Mammary microvascular endothelial cell (primary cell): ENCODE measurements at places on chromosomes 3 and 15. TPM values are rescaled to one million over a fixed set of nuclear protein-coding genes. Genes with fewer than 3 reads are reported as not detected.

The DGKG gene
- 2.4 and 2.9 TPM in 2 replicates for total RNA-seq

The GOLGA6D gene
- total RNA-seq, result not detected in 2 replicates

The CTXN2 gene
- not detected in 2 replicates for total RNA-seq

The KCNMB2 gene
- total RNA-seq, result not detected in 2 replicates

The PSMA4 gene
- total RNA-seq, result 347 and 364 TPM in 2 replicates
